CD4-positive, alpha-beta T cell treated with Interleukin-12 subunit alpha and Interleukin-12 subunit beta, for 1 hour (primary cell): ENCODE measurements at places on chromosomes 7 and 10.

DNA sequence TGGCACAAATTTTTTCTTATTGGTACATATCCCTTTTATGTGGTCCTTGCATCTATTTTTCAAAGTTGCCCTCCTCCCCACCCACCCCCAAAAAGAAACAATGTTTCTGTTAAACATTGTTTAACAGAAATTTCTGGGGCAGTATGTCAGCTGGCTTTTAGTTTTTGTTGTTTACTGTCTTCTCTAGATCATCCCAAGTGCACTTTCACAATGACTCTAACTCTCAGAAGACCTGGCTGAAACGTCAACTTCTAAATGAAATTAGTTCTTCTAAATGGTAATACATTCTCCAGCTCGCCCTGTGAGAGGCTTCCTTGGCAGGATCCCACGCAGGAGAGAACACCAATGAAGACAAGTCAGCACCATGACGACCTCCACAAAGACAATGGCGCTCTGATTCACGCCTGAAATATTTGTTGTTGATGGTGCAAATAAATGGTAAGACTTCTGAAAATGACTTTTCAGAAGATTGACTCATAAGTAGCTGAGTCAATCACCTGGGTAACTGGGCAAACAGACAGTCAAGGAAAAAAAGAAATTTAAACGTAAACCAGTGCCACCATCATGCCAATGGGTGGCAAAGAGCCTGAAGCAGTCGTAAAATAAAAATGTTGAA is 293.7 kb downstream of the FZD1 start:
- DNase-seq: no peak

GRCh38 chr7:141209454-141209853 is 135.6 kb downstream of the TMEM178B start:
- DNase-seq: no peak

DNA sequence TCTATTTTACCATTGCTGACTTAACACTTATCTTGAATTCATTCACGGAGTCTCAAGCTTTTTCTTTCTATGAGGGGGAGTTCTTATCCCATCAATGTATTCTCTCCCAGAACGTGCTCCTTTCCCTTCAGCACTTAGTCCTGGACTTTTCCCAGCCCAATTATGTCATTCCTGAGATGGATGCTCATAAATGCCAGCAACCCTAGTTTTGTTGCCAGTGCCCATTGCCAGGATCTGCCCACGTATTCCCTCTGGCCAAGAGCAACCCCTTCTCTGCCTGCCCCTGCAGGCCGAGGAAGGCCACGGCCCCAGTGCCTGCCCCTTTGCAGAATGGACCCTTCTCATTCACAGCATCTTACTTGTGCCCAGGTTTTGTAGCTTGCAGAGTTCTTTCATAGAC is 67.4 kb upstream of the PPP1R3C start:
- no peak for DNase-seq

DNA sequence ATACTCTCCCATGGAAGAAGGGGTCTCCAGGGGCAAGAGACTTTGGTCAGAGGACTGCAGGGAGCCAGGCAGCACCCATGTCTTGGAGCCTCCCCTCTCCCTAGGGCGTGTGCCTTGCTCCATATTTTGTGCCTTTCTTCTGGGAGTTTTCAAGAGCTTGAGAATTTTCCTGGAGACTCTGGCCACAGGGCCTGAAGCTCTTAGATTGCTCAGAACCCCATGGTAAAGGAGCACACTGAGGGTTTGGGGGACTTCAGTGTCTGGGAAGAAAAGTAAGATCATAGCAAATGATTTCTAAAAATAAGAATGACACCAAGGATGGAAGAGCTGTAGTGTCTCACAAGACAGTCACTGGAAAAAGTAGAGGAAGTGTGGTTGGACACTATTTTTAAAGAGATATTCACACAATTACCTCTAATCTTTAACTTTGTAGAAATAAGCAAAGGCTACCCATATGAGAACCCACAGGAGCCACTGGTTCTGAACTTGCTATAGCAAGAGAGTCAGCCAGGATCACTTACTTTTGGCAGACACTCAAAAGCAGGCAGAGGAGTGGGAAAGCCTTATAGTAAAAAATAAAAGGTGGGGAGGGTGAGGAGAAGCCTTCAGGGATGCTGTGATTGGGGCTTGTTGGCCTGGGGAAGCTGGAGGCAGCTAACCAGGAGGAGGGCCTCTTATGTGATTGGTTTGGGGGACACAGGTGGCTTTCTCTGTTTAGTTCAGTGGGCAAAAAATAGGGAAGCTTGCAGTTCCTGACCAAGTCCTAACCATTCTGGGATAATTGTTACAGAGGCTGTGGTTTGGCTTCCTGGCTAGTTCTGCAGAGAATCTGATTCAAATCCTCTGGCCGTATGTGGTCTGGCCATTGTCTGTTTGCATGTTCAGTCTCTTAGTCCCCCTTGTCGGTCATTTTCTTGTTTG is 5.1 kb upstream of the CSGALNACT2 start:
- no peak for DNase-seq

DNA sequence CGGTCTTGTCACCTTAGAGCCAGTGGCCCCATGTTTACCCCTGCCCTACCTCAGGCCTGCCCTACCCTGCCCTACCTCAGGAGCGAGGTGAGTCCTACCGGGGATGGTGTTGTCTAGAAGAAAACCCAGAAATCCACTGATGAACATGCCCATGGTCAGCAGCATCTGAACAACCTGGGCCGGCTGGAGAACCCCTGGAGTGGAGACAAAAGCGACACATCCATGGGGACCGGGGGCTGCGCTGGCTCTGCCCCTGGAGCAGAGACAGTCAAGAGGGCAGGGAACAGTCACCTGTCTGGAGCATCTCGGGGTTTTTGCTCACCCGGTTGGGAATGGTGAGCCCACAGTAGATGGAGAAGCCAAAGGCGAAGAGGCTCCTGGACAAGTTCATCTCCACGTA is 36.3 kb downstream of the STRA8 start:
- no peak for DNase-seq

GRCh38 chr10:48509974-48510692 is 94.7 kb downstream of the ARHGAP22 start:
- no peak for DNase-seq

DNA sequence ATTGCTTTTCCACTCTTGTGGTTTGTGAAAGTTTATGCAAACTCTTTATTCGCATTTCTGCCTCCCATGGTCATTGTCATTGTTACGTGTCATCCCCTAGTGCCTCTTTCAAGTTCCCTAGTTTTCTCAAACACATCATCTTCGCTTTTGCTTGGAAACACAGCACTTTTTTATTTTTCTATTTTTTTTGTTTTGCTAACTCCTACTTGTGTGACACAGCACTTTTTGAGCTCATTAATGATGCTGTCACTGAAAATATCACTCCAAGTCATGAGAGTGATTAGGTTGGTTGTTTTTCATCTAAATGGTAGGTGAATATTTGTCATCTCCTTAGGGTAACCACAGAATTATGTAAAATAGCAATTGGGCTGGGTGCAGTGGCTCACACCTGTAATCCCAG is 8.5 kb upstream of the STX1A start:
- DNase-seq: no peak

- no peak for DNase-seq
Measured at GRCh38 chr7:117011419-117012260, 58.3 kb downstream of the ST7 start.

- no peak for DNase-seq
Measured at GRCh38 chr7:1595027-1595426, 25.2 kb upstream of the PSMG3 start.

DNA sequence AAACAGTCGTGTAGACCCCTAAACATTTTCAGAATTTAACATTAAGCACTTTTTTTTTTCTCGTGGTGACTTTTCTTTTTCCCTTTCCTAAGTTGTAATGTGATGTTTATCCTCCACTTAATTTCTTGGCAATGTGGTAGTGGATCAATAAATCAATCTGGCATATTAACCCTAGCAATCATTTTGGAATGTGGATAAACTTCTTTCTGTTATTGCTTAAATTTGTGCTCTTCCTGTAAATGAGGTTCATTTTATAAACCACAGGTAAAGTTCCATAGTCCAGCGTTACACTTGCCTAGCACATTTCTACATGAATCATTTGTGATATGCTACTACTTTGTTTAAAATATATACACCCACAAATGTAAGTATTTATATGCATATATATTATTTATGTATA is 247.4 kb upstream of the ETV1 start:
- no peak for DNase-seq

- no peak for DNase-seq
Measured at GRCh38 chr7:17312641-17313040, 14.2 kb downstream of the AHR start.

DNA sequence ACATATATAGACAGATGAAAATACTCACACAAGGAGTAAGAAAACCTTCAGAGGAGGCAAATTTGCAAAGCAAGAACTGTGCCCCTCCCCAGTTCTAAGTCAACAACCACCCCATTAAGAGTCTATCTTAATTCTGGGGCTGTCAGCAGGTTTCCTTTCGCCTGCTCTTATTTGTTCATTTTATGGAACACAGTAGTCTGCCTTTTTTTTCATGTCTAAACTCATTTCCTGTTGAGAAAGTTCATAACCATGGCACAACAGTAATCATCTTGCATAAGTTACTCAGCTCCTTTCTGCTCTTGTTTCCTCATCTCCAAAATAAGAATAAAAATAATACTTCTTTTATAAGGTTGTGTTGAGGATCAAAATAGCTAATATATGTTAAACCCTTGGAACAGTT is 25.8 kb upstream of the AMPH start:
- DNase-seq: no peak

GRCh38 chr7:43905209-43905946 is 1.0 kb downstream of the URGCP start:
- DNase-seq: no peak

GRCh38 chr10:30915146-30915545 is 116.5 kb downstream of the ZNF438 start:
- no peak for DNase-seq

DNA sequence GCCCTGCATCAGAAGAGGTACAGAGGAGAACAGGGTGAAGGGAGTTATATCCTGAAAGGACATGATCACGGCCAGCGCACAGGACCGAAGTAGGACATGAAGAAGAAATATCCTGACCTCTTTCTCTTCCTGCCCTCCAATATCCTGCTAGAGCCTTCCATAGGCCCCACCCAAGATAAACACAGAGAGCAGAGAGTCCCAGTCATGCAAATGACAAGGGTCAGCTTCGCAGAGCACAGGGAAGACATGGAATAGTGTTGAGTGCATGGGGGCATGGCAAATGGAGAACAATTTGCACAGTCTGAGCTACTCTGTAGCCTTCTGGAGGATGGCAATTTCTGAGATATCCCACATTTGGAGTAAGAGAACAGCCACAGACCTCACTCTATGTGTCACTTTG is 371.4 kb downstream of the GRM8 start:
- no peak for DNase-seq

DNA sequence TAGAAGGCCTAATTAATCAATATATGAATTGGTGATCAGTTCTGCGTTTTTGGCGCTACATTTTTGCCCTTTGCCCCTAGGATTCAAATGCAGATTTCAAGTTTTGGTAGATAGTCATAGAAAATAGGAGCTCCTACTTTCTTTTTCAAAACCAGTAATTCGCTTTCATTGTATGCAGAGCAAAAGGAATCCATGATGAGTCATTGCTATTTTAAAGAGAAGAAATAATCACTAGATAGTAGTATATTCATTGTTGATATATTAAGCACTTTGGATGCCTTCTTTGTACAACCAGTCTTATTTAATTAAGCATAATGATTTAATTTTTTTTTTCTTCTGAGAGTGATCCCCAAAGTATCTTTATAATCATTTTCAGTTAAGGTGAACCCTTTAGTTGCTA is 50.3 kb downstream of the CSTF2T start:
- no peak for DNase-seq

- DNase-seq: no peak
Measured at GRCh38 chr10:23459308-23459939, 20.5 kb downstream of the OTUD1 start.

DNA sequence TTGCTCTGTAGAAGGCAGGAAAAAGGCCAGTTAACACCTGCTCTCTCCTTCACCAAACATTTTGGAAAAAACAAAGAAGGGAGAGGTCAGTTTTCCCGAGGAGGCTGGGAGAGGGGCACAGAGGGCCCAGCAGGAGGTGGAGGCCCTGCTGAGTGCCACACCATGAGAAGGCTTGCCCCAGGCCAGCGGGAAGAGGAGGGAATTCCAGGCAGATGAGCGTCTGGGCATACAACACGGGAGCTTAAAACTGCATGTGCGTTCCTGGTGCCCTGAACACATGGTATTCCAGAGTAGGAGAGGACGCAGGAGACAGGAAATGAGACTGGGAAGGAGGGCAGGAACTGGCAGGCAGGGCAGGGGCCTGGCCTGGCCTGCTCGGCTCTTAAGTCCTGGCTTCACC is 182.4 kb downstream of the CCDC3 start:
- DNase-seq: no peak

GRCh38 chr7:122869260-122869659 is 17.0 kb downstream of the CADPS2 start:
- DNase-seq: no peak

DNA sequence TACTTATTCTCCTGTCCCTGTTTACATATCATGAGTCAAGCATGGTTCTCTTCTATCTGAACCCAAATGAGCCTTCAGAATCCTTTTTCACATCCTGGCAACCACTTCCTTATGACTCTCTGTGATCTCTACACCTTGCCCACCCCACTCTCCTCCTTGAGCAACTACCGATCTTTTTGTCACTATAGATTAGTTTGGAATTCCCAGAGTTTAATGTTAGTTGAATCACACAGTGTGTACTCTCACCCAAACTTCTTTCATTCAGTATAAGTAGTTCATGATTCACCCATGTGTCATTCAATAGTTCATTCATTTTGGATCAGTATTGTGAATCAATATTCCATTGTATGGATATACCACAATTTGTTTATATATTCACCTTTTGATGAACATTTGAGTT is 55.3 kb downstream of the TFAM start:
- DNase-seq: no peak

- no peak for DNase-seq
Measured at GRCh38 chr7:149245244-149245643, 5.8 kb downstream of the ZNF212 start.

DNA sequence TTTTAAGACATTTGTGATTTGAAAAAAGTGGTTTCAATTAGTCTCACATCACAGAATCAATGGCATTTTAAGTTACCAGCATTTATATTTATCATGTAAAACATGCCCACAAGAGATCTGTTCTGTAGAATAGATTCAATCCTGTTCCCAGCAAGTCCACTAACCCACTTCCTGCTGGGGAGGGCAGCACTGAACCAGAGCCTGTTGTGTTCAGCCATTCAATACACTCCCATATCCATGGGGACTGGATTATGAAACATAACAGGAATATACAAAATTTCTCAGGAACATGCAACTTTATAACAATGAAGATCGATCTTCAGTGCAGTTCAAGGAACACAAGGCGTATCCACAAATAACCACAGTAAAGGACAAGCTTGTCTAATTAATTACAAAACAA is 24.4 kb upstream of the ANK3 start:
- DNase-seq: no peak

GRCh38 chr10:34696423-34696822 is 118.7 kb downstream of the PARD3 start:
- DNase-seq: no peak

GRCh38 chr7:98210513-98211220 is 572 bp upstream of the BHLHA15 start:
- no peak for DNase-seq

GRCh38 chr10:3068968-3069737 is 1.8 kb downstream of the PFKP start:
- peak; percentile 30 for DNase-seq
